CD4-positive, alpha-beta T cell treated with Interleukin-10 for 1 hour (primary cell): ENCODE measurements at places on chromosomes 3 and 15.

GRCh38 chr3:141460097-141460704, 26.6 kb upstream of the RASA2 start:
- DNase-seq, result peak; percentile 89

DNA sequence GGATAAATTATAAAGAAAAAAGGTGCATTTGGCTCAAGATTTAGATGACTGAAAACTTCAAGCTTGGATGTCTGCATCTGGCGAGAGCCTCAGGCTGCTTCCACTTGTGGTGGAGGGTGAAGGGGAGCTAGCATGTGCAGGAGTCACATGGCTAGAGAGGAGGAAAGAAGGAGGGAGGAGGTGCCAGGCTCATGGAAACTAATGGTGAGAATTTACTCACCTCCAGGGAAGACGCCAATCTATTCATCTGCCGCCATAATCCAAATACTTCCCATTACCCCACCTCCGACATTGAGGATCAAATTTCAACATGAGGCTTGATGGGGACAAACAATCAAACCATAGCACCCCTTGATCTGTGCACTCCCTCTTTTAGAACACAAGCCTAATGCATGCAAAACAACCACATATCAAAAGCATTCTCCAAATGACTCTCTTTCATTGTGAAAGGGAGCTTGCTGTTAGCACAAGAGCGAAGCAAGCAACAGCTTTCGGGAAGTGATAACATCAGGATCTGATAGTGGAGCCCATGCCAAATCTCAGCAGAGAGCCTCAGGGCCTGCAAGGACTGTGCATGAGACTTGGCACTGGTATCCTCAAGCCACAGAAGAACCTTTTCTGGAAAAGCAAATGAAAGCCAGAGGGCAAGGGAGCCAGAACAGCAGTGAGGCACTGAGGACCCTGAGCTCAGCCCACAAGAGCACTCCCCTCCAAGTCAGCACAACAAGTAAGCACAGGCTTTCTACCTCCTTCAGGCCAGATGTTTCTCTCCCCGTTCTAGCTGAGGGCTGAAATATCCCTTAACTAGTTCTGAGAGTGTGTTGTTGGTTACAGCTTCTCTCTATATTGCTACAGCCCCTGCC, 50.2 kb upstream of the THBS1 start:
- DNase-seq, result no peak

DNA sequence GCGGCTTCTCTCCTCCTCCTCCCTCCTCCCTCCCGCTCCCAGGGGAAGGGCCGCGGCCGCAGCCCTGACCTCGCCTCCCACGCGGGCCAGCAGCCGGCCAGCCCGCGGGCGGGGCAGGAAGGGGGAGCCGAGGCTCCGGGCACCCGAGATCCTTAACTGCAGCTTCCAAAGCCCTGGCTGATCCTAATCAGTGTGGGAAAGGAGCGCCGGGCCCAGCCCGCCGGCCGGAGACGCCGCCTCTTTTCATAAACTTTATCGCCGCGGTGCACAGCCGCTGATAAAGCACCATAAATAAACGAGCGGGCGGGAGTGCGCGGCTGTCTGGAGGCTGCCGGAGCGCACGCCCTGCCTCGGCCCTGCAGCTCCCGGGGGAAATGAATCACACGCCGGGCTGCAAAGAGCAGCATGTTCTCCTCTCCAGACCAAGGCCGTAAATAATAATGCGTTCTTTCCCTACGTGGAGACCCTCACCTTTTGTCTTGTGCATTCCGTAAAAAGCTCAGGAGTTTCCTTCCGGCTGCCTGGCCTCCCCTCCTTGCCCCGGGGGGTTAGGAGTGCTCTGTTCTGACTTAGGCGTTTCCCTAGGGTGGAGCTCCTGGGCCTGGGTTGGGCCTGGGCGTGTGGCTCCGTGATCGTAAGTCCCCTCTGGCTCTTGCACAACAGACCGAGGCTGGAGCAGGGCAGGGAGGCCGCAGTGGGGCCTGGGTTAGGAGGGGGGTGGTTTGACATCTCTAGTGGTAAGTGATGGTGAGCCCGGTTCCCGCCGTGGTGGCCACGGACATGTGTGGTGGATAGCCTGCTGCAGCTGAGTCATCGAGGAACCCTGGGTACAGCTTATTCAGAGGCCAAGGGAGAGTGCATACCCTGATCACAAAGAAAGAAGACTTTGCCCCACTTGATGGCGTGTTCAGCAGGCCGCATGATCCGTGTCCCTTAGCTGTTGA, 132.6 kb upstream of the HES1 start:
- DNase-seq, result peak; percentile 2

DNA sequence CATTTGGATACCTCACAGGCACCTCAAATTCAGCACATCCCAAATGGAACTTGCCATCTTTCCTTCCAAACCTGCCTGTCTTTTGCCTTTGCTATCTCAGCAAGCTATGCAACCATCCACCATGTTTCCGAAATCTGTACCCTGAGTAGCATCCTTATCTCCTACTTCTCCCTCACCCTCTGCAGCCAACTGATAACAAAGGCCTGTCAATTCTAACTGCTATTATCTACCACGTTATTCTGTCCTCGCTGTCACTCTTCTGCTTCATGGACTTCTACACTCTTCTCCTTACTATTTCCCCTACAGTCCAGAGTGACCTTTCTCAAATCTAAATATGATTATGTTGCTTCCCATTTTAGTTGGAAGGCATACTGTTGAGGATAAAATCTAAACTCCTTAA, 25.5 kb upstream of the TAFA4 start:
- no peak for DNase-seq
